ENCODE measurements at places on chromosomes 13 and 19. TPM values are rescaled to one million over a fixed set of nuclear protein-coding genes. Genes with fewer than 3 reads are reported as not detected.

MKNK2 gene
- total RNA-seq: 70.0 TPM

CGB8 gene
- not detected for total RNA-seq

TFDP1 gene
- 103 TPM for total RNA-seq

IFNL1 gene
- not detected for total RNA-seq

LACC1 gene
- total RNA-seq: 2.5 TPM

ZNF28 gene
- total RNA-seq: 10.2 TPM

CGB2 gene
- not detected for total RNA-seq

CACNA1A gene
- 0.40 TPM for total RNA-seq

HSPB6 gene
- 0.40 TPM for total RNA-seq

IGSF23 gene
- total RNA-seq: not detected

ACTMAP gene
- total RNA-seq: 2.2 TPM

ZNF665 gene
- 0.94 TPM for total RNA-seq

RHPN2 gene
- total RNA-seq: 13.7 TPM

GPC5 gene
- 1.2 TPM for total RNA-seq

CNN1 gene
- not detected for total RNA-seq

SPRED3 gene
- 10.9 TPM for total RNA-seq

CPT1C gene
- 3.8 TPM for total RNA-seq

SPC24 gene
- total RNA-seq: 193 TPM

CLEC17A gene
- 0.21 TPM for total RNA-seq

PLK5 gene
- not detected for total RNA-seq

ZNF578 gene
- 0.53 TPM for total RNA-seq

IRGC gene
- not detected for total RNA-seq

KIR2DL4 gene
- total RNA-seq: not detected

ADGRE3 gene
- total RNA-seq: not detected

SYDE1 gene
- 99.9 TPM for total RNA-seq

ADGRE2 gene
- 0.82 TPM for total RNA-seq

PEG3 gene
- 0.26 TPM for total RNA-seq

PDE4A gene
- 4.9 TPM for total RNA-seq

CGB7 gene
- not detected for total RNA-seq

NPAS1 gene
- 2.9 TPM for total RNA-seq

CATSPERD gene
- total RNA-seq: not detected

FGF22 gene
- total RNA-seq: 0.91 TPM

TEX101 gene
- not detected for total RNA-seq

IL11 gene
- 27.7 TPM for total RNA-seq

IGFL3 gene
- not detected for total RNA-seq

LHB gene
- total RNA-seq: 1.3 TPM

ZNF543 gene
- total RNA-seq: 5.6 TPM

CCDC169 gene
- total RNA-seq: 0.74 TPM

NAA16 gene
- total RNA-seq: 4.8 TPM

CALR3 gene
- total RNA-seq: 0.23 TPM

TGFBR3L gene
- 1.1 TPM for total RNA-seq

ZNF317 gene
- 28.4 TPM for total RNA-seq

AMH gene
- 16.8 TPM for total RNA-seq

CGB1 gene
- total RNA-seq: not detected

PLPP2 gene
- total RNA-seq: 102 TPM

BEST2 gene
- total RNA-seq: not detected

Data from A375 (cell line).